ENCODE measurements at places on chromosomes 2 and 18. TPM values are rescaled to one million over a fixed set of nuclear protein-coding genes. Genes with fewer than 3 reads are reported as not detected.
A peak's percentile ranks its signal among the peaks of the same experiment; 100 is the strongest.

DNA sequence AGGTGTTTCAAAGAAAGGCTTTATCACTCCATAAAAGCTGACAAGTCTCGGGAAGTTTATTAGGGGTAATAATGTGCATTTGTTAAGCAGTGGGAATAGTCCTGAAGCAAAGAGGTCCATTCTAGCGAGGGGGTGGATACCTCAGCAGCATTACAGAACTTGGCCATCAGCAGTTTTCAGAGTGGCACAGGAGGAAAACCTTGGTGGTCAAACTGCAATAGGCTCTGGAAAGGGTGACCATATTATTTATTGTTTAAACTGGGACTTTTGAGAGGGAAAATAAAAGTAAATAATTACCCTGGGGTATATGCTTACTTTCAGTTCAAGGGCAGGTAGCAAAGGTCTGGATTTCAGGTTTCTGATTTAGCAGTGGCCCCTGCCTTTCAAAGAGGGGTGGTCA, 115.5 kb upstream of the KLHL14 start:
- no peak for DNase-seq

GRCh38 chr2:60873381-60873780, 8.0 kb upstream of the REL start:
- no peak for DNase-seq

DNA sequence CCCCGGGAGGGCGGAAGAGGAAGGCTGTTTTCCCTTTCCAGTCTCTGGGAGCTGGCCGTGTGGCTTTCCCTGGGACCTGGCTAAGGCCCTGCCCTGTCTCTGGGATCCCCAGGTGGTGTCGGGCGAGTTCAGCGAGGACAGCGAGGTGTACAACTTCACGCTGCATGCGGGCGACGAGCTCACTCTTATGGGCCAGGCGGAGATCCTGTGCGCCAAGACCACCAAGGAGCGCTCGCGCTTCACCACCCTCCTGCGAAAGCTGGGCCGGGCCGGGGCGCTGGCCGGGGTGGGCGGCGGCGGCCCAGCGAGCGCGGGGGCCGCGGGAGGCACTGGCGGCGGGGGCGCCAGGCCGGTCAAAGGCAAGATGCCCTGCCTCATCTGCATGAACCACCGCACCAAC, 11.2 kb downstream of the GAREM2 start:
- no peak for DNase-seq

DNA sequence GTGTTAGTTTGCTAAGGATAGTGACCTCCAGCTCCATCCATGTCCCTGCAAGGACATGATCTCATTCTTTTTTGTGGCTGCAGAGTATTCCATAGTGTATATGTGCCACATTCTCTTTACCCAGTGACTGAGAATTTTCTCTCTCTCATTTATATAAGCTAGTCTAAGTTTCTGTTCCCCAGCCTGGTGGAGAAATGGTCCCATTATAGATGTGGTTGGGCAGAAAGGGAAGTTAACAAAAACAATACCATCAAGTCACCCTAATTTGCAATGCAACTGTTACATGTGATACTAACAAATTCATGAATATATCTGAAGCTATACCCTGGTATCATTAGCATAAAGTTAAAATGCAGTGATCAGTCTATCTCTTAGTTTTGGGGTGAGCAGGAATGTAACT, 54.0 kb downstream of the DNER start:
- no peak for DNase-seq

DNA sequence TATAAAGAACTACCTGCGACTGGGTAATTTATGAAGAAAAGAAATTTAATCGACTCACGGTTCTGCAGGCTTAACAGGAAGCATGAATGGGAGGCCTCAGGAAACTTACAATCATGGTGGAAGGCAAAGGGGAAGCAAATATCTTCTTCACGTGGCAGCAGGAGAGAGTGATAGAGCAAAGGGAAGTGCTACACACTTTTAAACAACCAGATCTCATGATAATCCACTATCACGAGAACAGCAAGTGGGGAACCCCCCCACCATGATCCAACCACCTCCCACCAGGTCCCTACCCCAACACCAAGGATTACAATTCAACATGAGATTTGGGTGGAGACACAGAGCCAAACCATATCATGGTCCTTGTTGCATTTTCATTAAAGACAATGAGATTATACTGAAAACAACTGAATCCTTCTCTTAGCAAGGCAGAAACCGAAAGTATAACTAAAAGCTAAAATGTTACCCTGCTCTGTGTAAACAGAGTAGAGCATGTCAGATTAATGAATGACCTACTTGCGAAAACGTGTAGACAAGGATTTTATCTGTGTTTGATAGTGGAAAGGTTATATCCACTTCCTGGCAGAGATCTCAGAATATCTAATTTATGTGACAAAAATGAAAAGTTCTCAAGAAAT, 60.1 kb upstream of the RBBP8 start:
- DNase-seq: no peak

- DNase-seq: no peak
These were observed 32.2 kb downstream of the ZC3H15 start for GRCh38 chr2:186518291-186518690.

DNA sequence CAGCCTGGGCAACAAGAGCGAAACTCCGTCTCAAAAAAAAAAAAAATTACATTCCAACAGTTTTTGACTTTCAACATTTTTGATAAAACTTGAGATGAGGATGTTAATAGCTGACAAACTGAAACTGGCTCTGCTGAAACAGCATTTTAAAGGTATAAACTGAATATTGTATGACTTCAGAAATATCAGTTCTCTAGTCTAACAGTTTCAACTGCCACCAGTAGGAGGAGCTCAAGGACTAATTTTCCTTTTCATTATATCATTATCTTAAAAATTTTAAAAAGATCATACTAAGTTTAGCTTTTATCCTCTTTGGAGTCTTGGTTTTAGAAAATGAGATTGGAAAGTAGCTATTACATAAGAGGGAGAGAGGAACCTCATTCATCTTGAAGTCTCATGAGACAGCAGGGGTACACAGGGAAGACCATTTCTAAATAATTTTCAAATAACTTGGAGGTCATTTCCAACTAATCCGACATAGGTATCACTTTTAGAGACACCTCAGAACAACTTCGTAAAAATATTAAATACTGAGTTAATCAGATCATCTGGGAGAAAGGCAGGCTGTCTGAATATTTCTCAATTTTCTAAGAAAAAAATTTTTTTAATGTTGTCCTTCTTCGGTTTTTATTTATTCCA, 37.6 kb upstream of the MCM6 start:
- peak; percentile 26 for DNase-seq

RASGRP3 gene
- total RNA-seq: 6.7 TPM

Data from Daoy (cell line).